ENCODE measurements at places on chromosomes 6 and 20.

- no peak for DNase-seq
These were observed 2.4 kb downstream of the F13A1 start for GRCh38 chr6:6317825-6318733.

- no peak for DNase-seq
These were observed 447.8 kb downstream of the FRK start for GRCh38 chr6:115612796-115613479.

- DNase-seq: no peak
These were observed 5.2 kb upstream of the C20orf203 start for GRCh38 chr20:32678948-32679347.

DNA sequence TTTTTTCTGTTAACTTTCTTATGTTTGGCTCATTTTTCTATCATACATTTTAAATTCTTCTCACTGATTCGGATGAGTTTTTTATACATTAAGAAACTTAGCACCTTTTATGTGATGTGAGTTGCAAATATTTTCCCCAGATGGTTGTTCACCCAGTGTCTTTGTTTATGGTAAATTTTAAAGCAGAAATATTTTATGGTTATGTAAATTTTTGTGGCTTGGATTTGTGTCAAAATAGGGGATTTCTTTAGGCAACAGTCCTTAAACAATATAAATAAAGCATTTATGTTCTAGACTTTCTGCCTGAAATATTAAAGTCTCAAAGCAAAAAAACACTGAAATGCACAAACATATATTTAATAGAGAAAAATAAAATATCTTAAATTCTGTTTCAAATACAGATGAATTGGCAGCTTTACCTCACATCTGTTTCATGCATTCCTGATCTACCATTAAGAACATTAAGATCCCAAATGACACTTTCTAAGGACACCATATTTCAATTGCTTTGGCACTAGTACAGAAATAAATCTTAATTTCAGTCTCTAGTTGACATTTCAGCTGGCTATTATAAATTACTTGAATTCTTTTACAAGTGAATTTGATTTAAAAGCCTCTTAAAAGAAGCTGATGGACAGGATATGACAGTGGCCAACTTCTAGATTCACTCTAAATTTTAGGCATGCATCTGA is 646.6 kb downstream of the HACE1 start:
- DNase-seq: no peak

Measured in stimulated activated CD4-positive, alpha-beta T cell treated with anti-CD3 and anti-CD28 coated beads, Interleukin-2, amount 100 ng/mL, for 4 hours (primary cell).